ENCODE measurements at places on chromosomes 5 and 9.
A peak's percentile ranks its signal among the peaks of the same experiment; 100 is the strongest.

GRCh38 chr5:151612689-151613427 is 21.7 kb upstream of the FAT2 start:
- DNase-seq: peak; percentile 61

- DNase-seq: no peak
Measured at GRCh38 chr9:93662952-93663572, 86.7 kb downstream of the PHF2 start.

- peak; percentile 76 for DNase-seq
Measured at GRCh38 chr5:83721953-83722901, 1.6 kb upstream of the HAPLN1 start.

GRCh38 chr9:33443464-33444154 is 3.8 kb downstream of the AQP3 start:
- no peak for DNase-seq

- DNase-seq: no peak
Measured at GRCh38 chr5:72586788-72587530, 79.7 kb upstream of the ZNF366 start.

DNA sequence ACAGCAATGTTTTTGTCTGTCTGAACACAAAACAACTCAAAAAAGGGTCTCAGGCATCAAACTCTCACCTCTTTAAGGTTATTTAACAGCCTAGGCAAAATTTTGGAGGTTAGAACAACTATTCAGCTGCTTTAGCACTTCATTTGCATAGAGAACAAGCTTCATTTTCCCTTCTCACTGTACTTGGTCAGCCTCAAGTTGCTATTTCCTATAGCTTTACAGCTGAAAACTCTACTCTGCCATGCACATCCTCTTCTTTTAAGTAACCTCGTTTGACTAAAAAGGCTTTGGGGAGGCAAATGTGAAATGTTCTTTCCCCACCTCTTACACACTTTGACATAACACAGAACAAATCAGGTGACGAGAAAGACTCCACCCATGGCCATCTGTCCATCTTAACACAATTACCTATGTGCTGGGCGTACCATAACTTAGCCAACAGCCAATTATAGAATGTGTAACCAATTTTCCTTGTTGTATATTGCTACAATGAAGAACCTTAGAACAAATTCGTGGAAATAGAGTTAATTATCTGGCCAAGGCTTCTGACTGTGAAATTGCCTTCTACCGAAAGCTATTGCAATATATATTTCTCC is 195.7 kb downstream of the DCP2 start:
- DNase-seq: no peak

DNA sequence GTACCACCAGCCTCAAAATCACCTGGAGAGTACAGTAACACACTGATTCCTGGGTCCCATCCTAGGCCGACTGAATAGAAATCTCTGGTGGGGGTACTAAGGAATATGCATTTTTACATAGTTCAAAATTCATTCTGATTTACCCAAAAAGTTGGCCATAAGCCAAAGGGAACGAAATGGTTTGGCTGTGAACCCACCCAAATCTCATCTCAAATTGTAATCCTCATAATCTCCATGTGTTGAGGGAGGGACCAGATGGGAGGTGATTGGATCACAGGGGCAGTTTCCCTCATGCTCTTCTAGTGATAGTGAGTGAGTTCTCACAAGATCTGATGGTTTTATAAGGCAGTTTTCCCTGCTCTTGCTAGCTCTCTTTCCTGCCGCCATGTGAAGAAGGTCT is 31.1 kb downstream of the MEGF9 start:
- no peak for DNase-seq

DNA sequence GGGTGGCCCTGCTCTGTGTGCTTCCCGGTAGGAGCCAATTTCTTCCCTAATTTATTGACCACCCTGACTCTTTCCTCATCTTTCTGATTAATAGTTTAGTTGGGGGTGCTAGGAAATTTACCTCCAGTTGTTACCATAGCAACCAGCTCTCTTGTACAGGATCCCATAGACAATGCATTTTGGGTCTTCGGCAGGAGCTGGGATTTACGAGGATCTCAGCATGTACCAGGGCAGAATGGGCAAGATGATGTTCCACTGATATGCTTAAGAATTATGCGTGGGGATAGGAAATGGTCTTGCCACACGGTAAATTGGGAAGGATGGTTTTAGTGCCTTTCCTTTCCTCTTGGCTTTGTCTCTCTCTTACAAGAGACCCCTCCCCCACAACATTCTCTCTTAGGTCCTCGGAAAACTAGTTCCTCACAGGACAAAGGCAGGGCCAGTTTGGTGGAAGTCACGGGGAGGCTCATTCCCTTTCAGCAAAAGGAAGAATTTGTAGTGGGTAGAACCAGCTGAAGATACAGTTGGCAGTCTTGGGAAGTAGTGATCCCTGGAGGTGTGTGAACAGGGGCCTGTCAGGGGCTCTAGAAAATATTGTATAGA is 133.4 kb upstream of the SHB start:
- DNase-seq: no peak

DNA sequence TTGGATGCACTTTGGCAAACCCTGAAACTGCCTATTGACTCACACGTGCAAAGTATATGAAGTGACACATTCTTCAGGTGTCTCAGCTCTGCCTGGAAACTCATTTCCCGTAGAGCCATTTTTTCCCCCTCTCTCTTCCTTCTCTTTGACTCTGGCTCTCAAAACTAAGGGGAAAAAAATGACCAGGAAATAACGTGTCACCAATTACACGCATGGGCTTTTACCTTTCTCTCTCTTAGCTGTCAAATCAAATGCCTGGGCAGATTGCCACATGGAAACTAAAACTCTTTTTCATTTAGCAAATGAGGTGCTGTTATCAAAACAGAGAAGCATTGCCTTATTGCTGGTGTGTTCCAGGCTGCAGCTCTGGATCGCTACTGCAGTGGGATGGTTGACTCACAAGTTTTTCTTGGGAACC is 18.3 kb upstream of the IFNK start:
- DNase-seq: no peak

DNA sequence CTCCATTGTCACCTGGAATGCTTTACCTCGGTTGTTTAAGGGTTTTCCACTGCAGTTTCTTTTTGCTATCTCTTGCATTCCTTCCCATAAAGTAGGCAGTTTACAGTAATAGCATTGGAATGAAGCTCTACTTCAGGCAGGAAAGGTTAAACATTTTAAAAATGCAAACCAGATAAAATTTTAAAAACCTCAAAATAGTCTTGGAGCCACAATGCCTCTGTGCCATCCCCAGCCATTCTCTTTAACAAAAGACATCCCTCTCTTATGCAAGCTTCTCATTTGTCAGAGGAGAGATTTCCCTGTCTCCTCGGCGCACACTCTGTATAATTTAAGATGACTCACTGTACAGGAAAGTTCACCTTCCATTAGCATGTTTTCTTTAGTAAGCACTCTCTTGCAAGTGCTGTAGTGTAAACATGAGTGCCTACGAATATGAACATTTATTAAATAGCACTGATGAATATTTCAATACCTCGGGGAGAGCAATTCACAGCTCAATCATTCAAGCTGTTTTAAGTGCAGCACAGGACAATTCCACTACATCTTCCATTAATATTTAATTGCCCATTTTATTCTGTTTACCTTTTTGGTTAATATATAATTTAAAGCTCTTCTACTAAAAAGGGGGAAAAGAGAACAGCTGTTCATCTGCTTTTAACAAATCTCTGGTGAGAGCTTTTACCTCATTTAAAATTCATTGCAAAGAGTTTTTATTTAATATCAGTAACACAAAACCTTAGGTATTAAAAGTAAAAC is 343.6 kb downstream of the SPATA31D1 start:
- no peak for DNase-seq

GRCh38 chr9:95383185-95383676 is 65.7 kb upstream of the FANCC start:
- DNase-seq: no peak

- no peak for DNase-seq
Measured at GRCh38 chr5:41277476-41278245, 64.3 kb upstream of the C6 start.

DNA sequence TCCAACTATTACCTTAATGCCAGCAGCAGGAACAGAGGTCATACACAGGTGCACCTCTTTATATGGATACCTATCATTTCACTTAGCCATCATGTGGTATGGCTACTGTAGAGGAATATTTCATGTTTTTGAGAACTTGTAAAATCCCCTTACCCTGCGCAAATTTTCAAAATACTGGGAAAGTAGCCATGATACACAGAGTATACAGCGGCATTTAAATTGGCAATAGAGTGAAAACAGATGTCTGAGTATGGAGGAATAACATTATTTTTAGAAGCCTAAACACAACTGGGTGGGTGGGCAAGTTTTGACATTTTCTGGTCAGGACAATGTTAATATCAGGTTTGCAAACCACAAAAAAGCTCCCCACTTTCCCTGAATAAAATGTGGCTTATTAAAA is 109.5 kb downstream of the SMIM23 start:
- DNase-seq: no peak

DNA sequence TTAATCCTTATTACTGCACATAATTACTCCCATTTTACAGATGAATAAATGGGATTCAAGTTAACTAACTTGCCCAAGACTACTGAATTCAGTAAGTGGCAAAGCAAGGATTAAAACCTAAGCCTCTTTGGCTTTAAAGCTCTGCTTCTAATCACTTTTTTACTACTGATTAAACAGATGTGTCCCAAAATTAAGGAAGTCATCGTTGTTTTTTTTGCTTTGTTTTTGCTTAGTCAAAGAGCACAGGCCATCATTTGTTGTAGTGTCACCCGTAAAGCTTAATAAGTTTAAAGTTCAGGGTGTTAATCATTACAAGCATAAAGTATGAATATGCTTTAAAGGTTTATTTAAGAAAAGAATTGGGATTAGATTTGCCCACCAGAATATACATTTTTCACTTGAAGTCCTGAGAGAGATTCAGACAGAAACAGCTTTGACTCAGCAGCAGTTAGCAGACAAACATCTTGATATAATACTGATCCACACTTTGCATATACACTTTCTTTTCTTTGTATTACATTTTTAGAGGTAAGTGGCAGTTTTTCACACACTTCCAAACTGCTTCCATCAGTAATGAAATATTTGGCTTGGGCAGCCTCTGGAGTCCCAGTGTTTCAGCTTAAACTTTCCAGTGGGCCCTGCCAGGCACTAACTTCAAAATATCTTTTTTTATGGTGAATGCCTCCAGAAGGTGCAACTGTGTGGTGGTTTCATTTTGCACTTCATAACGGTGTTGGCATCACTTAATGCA is 52.7 kb downstream of the PIK3R1 start:
- DNase-seq: no peak

GRCh38 chr9:71562140-71562539 is 206.2 kb downstream of the CEMIP2 start:
- no peak for DNase-seq

DNA sequence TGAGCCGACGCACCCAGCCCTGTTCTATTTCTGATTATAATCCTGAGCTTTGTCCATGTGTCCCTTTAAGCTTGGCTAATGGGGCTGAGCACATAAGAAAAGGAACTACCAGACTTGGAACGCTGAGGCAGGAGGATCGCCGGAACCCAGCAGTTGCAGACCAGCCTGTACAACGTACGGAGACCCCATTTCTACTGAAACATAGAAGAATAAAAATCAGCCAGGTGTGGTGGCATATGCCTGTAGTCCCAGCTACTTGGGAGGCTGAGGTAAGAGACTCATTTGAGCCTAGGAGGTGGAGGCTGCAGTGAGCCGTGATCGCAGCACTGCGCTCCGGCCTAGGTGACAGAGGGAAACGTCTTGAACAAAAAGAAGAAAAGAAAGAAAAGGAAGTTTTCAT is 22.3 kb downstream of the TRIM7 start:
- DNase-seq: no peak

DNA sequence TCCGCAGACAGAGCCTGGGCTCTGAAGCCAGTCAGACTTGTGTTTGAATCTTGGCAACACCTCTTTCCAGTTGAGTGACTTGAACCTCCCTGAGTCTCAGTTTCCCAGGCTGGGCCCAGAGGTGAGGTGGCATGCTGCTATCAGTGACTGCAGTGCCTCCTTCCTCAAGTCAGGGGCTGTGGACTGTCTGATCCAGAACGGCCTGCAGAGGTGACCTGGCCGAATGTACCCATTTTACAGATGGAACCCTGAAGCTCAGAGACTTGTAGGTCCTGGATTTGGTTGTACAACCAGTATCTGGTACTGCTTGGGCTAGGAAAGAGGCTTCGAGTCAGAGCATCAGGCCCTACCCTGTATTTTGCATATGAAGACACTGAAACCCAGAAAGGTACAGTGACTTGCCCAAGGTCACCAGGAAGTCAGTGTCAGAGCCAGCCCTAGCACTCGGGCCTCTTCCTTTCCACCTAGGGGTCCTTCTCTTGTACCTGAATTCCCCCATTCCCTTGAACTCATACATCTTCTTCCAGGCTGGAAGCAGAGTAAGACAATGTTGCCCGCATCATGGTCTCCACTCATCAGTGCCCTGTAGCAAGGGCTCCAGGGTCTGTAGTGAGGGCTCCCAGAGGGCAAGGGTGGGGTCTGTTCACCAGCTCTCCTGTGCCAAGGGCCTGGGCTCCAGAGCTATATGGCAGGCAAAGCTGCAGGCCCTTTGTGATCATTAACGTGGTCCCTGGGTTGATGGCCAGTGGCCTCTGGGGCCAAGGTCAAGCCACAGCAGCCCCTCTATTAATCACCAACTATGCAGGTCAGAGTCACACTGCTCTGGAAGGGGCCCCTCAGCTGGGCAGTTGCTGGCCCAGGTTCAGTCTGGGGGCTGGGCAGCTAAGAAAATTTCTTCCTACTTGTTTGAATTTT is 28.5 kb downstream of the GSN start:
- DNase-seq: no peak

DNA sequence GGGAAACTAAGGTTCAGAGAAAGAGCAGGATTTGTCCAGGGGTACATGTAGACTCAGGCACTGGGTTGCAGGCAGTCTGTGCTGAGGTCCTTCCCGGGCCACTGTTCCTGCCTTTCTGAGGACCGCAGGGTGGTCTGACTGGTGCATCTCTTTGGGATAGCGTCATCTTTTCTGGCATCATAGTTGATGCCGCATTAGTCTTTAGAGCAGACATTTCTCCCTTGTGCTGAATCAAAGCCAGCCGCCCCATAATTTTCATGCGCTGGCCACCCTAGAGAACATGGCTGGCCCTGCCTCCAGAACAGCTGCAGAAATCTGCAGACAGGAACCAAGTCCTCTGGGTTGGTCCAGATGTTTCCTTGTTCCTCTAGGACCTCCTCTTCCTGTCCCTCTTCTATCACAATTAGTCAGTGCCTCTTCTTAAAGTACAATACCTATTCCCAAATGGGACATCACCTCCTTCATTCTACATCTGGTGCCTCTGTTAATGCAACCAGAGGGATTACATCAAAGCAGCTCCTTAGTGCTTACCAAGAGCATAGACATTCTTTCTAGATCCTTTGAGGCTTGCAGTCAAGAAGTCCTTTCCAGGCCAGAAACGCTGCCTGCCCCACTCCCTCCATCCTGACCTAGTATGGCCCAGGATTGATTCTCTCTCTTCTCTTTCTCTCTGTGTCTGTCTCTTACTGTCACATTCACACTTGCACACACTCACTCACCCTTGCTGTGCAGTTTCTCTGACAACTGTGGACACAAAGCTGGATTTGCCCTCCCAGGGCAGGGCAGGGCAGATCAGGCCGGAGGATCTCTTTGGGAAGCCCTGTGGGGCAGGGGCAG is 42.0 kb upstream of the ORM1 start:
- DNase-seq: no peak

- DNase-seq: no peak
Measured at GRCh38 chr5:150639751-150640150, 709 bp upstream of the SYNPO start.

- DNase-seq: no peak
Measured at GRCh38 chr5:128649192-128649591, 111.1 kb upstream of the FBN2 start.

All from GM13977 (cell line).